Osteocyte (in vitro differentiated cells): ENCODE measurements at places on chromosomes 13 and 19. TPM values are rescaled to one million over a fixed set of nuclear protein-coding genes. Genes with fewer than 3 reads are reported as not detected.
A peak's percentile ranks its signal among the peaks of the same experiment; 100 is the strongest.

GRCh38 chr19:37987356-37988332 lies 80.6 kb downstream of the SIPA1L3 start:
- DNase-seq: no peak

DNA sequence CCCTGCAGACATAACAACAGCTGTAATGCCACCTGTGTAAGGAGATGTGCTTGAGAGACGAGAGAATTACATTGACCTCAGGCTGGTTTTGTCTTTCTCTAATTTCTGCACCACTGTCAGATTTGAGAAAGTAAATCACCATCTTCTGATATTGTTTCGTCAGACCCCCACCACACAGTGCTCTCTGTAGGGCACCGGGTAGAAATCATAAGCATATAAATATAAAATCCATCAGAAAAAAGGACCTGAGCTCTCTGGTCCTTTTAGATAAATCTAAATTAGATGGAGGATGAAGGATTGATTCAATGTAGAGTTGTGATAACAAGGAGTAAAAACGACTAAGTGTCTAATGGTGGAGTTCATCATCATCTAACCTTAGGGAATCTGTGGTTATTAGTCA lies 1981.0 kb upstream of the PRR20A start:
- no peak for DNase-seq

DNA sequence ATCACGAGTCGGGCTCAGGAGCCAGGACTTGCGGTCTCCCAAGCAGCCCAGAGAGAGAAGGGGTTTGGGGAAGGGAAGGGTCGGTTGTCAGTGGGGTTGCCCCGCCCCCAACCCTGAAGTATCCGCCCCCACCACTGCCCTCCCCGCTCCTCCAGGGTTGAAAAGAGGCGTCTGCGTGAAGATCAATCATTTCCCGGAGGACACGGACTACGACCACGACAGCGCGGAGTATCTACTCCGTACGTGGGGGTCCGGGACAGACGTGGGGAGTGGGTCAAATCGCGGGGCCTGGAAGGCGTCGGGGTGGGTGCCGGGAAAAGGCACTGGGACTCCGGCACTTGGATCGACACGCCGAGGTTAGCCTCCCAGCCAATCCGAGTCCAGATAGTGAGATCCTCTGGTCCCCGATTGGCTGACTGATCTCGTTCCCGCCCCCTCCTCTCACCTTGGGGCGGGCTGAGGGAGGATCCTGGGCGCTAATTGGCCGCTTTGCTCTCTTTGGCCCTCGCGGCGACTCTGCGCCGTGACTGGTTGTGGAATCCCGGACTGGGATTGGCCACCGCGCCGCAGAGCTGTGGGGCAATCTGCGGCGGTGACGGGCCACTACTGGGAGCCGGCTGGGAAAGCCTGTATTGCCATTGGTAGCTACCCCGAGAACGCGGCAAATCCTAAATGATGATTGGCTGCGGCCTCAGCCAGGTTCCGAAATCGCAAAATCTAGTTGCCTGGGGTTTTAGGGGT lies 13.3 kb upstream of the CACNG6 start:
- no peak for DNase-seq

DNA sequence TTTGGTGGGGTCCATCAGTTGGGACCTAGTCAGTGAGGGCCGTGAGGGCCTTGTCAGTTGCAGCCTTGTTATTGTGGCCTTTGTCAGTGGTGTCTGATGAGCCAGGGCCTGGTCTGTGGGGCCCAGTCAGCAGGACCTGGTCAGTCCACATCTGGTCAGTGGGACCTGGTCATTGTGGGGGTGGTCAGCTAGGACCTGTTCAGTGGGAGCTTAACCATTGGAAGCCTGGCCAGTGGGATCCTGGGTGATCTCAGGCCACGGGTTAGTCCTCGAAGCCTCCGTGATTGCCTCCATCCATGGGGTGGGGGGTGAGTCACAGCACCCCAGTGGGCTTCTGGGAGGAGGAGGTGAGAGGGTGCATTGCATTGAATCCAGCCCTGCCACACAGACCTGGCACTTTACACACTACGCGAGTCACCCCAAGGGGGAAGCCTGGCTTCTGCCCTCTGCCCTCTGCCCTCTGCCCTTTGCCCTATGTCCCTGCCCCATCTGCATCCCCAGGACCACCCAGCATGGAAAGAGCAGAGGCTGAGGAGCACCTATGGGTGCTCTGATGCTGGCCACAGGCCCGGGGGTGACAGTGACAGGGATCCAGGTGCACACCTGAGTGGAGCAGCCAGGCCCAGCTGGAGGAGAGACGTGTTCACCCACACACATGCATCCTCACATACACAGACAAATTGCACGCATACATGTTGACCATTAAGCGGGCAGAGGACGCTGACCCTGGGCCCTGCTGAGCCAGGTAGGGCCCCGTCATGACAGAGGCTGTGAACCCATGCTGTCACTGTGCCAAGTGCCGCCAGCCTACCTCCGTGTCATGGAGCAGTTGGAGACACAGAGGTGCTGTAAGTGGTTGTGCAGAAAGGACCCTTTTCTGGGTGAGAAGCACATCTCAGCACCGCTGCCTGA lies 59.8 kb upstream of the TPM4 start:
- no peak for DNase-seq

- no peak for DNase-seq
Measured at GRCh38 chr13:40061466-40062450, 406.3 kb downstream of the COG6 start.

DNA sequence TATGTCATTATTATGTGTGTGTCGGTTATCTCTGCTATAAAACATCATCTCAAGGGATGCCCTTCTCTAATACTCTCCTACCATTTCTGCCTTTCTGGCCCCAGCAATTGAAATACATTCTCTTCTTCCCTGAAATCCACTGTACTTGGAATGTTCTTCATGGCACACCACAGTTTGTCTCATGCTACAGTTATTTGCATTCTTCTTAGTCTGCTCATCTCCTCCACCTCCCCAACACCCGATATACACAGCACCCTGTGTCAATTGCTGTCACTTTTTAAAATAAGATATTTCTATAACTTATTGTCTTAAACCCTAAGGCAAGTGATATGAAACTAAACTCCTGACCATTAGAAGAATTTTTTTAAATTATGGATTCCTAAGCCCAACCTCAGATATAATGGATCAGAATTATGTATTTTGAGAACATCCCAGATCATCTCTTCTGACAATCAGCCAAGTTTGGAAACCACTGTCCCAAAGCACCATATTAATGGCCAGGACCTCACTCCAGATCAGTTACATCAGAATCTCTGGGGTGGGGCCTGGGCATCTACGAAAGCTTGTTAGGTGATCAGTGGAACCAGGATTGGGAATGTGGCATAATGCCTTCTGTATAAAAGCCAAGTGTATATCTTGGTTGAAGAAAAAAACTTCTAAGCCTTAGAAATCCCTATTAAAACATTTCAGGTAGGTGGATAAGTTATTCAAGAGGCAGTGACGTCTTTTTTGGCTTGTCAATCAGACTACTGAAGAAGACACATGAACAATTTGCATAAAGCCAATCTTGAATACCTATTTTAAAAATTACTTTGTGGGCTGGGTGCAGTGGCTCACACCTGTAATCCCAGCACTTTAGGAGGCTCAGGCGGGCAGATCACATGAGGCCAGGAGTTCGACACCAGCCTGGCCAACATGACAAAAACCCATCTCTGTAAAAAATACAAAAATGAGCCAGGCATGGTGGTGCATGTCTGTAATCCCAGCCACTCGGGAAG lies 30.0 kb upstream of the KBTBD7 start:
- DNase-seq: no peak

DNA sequence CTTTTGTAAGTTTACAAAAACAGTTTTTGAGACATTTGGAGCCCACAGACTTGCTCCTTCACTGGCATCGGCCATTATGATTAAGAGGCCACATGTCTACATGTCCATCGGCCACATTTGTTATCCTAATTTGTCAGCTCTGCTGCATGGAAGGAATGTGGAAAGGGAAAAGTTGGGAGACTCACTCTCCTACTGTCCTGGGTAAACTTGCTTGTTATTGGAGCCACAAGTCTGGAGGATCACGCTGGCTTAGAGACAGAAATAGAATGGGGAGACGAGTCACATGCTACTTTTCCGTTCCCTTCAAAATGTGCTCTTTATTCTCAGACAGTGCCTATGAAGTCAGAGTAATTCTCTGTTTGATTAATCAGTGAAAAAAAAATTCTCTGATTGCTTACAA lies 741.2 kb upstream of the PCDH9 start:
- DNase-seq: no peak

DNA sequence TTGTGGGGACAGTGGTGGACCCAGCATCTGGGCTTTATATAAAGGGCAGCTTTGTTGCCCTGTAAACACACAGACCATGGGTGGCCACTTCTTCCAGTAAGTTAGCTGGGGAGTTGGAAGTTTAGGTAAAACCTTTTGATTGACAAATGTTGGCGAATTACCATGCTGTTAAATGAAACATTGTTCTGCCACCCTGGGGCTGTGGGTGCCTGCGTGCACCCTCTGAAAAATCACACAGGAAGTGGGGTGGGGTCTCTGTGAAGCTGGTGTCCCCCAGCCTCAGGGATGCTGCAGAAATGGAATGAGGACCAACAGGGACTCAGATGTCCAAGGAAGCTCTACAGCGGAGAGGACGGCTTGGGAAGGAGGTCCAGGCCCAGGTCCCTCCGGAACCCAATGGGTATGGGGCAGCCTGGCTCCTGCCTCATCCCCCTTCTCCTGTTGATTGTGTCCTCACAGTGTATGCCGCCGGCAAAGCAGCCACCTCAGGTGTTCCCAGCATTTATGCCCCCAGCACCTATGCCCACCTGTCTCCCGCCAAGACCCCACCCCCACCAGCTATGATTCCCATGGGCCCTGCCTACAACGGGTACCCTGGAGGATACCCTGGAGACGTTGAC lies 2.8 kb upstream of the USF2 start:
- DNase-seq: no peak

GRCh38 chr13:40590112-40590862 lies 76.2 kb downstream of the FOXO1 start:
- no peak for DNase-seq

DNA sequence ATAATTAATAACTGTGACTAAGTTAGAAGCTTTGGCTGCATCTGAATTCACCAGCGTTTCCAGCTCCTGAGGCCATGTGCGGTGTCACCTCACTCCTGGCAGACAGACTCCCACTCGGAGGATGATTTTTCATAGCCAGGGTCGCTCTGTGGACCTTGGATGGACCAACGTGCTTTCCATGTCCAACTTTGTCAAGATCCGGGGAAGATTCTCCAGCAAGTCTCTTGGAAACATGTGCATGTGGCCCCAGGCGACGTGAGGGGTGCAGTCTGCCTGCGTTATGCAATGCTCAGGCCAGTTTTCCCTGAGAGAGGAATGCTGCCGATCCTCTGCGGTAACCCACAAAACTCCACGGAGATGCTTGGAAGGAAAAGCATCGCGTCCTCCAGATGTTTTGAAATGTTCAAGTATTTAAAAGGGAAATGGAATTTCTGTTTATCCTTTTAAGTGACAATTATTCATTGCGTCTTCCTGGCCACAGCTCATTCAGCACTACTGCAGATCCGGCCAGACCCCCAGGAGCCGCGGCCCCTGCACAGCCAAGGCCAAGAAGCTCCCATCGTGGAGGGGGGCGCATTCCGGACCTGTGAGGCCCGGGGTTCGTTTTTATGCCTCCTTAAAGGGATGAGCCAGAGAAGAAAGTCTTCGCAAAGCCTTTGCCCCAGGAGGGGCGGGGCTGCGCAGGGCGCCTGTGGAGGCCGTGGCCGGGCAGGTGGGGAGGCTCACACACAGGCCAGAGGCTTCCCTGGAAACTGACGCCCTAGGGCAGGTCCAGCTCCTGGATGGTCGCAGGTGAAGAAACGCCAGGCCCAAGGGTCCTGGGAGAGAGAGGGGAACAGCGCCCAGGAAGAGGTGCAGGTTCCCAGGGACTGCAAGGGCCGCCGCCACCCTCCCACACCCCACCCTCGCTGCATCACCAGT lies 46.0 kb downstream of the C13orf46 start:
- DNase-seq: peak; percentile 83

DNA sequence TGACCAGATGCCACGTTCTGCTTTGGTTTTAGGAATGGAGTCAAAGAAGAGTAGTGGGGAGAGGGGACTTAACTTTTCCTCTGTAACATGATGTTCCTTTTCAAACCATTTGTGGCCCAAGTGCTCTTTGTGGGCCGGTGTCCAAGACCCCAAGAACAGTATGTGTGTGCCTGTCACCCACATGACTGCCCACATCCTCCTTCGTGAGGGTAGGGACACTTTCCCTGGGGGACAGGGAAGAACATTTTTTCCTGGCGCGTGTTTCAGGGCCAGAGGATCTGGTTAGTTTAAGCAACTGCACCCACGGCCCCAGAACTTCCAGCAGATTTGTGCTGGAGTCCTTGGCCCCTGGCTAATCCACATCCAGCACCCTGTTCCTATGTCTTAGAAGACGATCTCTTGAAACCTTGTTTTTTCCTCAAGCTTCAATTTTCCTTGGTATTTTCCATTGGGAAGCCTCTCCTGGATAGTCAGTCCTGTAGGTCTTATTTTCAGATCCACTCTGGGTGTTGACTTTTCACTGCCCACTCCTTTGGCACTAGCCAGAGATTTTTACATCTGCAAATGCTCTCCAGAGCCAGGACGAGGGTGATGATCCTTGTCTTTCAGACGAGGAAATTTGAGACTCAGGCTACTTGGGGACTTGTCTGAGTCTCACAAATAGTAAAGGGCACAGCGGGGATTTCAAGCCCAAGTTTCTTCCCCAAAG lies 10.8 kb upstream of the CCDC97 start:
- DNase-seq: no peak

- DNase-seq: no peak
Measured at GRCh38 chr13:27391471-27391870, 32.9 kb upstream of the GTF3A start.

KLK4 gene
- not detected in 2 replicates for total RNA-seq

ZNF419 gene
- 11.8 and 13.5 TPM in 2 replicates for total RNA-seq

CBLC gene
- total RNA-seq: not detected in 2 replicates

ZNF415 gene
- total RNA-seq: 7.2 and 10.6 TPM in 2 replicates

ZNF471 gene
- not detected in 2 replicates for total RNA-seq

SYNGR4 gene
- total RNA-seq: not detected in 2 replicates
